Kasumi-1 (cell line): ENCODE measurements at places on chromosomes 11 and 22.

- peak; percentile 51 for DNase-seq
These were observed 38.0 kb upstream of the ARFGAP3 start for GRCh38 chr22:42895087-42895486.

DNA sequence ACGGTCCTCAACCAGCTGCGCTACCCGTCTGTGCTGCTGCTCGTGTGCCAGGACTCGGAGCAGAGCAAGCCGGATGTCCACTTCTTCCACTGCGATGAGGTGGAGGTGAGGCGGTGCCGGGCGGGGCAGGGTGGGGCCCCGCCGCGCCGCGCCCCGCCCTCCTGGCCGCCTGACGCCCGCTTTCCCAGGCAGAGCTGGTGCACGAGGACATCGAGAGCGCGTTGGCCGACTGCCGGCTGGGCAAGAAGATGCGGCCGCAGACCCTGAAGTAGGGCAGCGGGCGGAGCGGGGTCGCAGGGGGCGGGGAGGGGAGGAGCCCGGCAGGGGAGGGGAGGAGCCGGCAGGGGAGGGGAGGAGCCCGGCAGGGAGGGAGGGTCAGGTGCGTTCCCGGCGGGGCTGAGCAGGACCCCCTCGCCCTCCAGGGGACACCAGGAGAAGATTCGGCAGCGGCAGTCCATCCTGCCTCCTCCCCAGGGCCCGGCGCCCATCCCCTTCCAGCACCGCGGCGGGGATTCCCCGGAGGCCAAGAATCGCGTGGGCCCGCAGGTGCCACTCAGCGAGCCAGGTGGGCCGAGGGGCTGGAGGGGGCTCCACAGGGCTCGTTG lies 14.7 kb downstream of the EPS8L2 start:
- no peak for DNase-seq

- DNase-seq, result no peak
These were observed 77.6 kb downstream of the LRRC32 start for GRCh38 chr11:76592961-76593360.

- peak; percentile 19 for DNase-seq
These were observed 63.1 kb downstream of the PIWIL4 start for GRCh38 chr11:94630221-94630620.

DNA sequence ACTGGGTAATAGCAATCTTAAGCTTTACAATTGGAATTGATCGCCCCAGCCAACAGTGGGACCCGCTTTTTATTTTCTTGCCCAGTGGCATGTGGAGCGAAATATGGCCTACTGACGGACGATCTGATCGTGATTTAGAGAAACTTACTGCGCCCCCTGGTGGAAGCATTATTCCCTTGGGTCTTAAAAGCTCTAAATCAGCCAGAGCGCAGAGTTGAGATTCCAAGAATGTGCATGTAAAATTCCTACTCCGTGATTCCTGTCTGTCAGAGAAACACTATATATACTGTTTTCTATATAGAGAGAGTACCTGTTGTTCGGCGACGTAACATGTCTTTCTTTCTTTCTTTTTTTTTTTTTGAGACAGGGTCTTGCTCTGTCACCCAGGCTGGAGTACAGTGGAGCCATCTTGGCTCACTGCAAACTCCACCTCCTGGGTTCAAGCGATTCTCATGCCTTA lies 3.7 kb upstream of the DPF2 start:
- DNase-seq, result peak; percentile 88

GRCh38 chr11:93033093-93033492 lies 63.6 kb downstream of the MTNR1B start:
- DNase-seq, result no peak

DNA sequence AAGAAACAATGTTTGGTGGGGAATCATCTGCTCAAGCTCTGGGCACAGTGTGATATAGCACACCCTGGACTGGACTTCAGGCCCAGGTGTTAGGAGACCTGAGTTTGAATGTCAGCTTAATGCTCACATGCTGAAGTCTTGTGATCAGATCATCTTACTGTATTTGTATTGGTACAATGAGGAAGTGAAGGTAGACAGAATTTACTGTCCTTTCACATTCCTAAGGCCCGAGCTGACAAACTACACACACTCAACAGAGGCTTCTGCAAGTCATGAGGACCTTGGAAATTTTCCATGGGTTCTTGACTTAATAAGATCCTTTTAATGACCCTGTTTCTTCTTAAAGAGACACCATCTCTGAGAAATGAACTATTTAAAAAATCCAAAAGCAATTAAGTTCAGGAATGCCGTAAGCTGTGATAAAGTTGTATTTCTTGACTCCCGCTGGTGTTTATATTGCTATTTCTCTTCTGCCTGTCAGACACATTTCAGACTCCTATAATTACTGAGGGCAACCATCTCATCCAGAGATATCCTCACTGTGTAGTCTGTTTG lies 802.0 kb downstream of the DLG2 start:
- DNase-seq, result no peak

DNA sequence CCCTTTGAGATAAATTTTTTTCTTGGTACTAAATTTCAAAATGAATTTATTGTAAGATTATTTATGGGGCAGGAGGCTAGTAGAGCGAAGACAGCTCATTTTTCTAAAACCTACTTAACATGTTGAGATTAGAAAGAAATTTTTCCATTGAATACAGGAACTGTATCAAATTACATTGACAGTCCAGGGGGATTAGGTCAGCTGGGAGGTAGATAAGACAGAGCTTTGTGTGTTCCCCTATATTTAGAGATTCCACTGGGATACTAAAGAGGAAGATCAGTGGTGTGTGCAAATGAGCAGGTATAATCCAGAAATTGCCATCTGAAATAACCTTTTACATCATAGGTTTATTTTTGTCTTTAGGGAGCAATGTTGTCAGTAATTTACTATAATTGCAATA lies 32.1 kb downstream of the ENDOD1 start:
- no peak for DNase-seq

DNA sequence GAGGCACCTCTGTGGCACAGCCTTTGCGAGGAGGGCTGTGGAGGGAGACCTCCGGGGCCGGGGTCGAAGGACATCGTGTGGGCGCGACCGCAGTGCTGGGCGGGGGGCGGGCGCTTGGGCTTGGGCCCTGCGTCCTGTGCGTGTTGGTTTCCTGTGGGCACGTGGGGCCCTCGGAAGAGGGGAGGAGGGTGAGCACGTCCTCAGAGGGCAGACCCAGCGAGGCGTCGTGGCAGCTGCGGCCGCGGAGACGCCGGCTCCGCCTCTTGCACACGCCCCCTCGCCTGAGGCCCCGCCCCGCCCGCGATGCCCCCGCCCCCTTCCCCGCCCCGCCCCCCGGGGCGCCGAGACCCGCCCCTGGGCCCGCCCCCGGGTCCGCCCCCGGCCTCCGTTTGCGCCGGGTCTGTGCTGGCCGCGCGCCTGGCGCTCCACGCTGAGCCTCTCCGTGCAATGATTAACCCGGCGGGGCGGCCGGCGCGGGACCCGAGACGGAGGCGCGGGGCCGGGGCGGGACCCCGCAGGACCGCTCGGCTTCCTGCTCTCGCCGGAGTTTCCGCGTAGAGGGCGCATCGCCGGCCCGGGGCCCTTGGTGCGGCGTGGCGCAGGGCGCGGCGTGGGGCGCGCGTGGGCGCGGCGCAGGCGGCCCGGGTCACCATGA lies at the start of gene PRR5:
Gene PRR5, plus strand, starts transcription at position 381 of the 655 bp plus-strand sequence. Its CDS starts 271 bp downstream, at position 652.
- DNase-seq, result peak; percentile 47

DNA sequence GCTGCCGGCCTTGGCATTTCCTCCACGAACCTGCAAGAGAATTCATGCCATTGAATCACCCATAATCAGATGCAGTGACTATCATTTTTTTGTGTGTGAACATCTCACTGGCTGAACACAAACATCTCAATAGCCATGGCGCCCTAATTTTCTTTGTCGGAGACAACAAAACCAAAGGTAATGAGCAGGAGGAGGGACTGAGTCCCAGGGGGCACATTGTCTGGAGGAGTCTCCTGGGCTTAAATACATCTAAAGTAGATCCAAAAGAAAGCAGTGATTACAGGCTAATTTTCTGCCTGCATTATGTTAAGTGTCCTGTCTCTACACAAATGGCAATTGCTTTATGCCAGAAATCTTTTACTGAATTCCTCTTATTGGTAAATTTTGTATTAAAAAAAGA lies 113.5 kb downstream of the NTM start:
- no peak for DNase-seq
